ENCODE measurements at places on chromosomes 6 and 20.

DNA sequence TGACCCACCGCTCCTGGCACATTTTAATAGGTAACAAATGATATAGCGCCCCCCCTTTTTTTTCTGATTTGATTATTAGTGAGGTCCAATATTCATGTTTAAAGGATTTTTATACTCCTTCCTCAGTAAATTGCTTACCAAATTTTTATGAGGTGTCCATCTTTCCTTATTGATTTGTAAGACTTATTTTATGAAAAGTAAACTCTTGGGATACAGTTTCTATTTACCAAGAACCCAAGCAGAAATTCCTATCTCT lies 25.1 kb downstream of the TRIM27 start:
- DNase-seq = no peak

- no peak for DNase-seq
Measured at GRCh38 chr20:18011482-18011881, 42.7 kb downstream of the MGME1 start.

GRCh38 chr6:28208111-28208659 lies 16.9 kb upstream of the ZSCAN9 start:
- no peak for DNase-seq

GRCh38 chr6:33313105-33313708 lies 671 bp downstream of the TAPBP start:
- no peak for DNase-seq

DNA sequence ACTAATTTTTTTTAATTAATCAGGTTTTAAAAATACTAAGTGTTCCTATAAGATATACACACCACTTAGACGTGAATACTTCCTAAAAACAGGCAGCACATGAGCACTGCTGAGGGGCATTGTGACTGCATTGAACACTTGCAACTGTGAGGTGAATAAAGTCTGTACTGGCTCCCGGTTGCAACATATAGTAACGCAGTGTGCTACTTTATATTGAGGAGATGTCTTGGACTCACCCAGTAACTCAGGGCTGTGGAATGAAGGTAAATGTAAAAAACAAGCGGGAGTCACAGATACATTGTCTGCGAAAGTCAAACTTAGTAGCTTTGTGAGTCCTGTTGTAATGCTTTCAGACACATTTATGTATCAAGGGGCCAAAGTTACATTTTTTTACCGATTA lies 17.0 kb upstream of the HLA-A start:
- DNase-seq = no peak

GRCh38 chr6:82955841-82956240 lies 109.8 kb downstream of the UBE3D start:
- DNase-seq = no peak

DNA sequence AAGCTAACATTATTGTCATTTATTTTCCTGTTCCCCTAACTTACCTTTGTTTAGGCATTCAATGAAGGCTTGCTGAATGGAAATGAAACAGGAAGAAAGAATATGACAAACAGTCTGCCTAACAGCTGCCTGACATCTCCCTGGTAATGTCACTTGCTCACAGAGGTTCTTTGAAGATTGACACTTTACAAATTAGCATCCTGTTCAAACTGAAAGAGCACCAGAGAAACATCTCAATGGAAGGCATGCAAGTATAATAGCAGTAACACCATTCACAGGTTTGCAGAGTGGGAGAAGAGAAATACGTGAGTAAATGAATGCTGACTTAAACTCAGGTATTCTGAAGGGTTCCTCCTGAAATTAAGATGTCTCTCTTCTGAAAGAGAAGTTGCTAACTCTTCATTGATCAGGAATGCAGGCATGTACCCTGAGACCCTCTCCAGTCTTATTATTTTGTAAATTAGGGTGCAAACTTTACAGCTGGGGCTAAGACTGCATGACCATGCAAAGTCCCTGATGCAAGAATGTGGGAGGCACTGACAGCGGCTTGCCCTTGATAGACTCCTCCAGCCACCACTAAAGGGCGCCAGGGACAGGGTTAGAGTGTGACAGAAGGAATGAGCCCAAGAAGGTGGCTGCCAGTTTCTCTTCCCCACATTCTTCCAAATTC lies 1.3 kb upstream of the SMLR1 start:
- no peak for DNase-seq

- DNase-seq = no peak
Measured at GRCh38 chr6:26438000-26438399, 2.3 kb upstream of the BTN3A3 start.

DNA sequence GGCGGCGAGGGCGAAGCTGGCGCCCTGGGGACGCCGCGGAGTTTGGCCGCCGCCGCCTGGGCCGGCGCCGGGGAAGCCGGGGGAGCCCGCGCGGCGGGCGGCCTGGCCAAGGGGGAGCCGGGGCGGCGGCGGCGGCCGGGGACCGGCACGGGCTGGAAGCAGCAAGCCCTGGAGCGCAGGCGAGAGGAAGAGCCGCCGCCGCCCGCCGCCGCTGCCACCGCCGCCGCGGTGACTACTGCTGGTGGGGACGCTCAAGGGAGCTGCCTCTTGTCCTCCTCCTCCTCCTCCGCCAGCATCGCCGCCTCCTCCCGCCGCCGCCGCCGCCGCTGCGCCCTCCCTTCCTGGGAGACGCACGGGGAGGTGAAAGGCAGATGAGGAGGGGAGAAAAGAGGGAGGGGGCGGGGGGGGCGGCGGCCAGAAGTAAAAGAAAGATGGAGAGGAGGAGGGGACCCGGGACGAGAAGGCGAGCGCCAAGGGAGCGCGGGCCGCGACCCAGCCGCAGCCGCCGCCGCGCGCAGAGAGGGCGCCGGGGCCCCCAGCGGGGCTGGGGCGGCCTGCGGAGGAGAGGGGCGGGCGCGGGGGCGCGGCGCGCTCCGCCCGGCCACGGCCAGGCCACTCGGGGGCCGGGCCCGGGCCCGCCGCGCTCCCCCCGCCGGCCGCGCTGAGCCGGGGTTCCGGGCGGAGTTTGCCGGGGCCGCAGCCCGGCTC lies 846 bp downstream of the PDE10A start:
- DNase-seq = no peak

DNA sequence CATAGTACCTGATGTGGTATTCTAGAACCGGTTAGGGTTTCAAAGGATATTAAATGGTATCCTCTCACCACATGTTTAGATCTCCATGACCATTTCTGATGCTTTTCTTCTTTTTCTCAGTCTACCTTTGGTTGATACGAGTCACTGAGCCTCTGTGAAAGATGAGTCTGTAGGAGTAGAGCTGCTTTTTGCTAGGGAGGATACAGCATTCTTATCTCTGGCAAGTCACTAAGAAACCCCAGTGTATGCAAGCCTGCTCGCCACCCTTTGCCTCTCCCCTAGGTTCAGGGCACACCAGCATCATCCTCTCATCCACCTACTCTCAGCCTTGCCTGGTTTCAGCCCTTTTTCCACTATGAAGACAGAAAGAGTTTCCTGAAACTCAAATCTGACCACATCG lies 89.9 kb downstream of the MTFR2 start:
- DNase-seq = no peak

- no peak for DNase-seq
Measured at GRCh38 chr20:44284032-44284431, 27.0 kb downstream of the FITM2 start.

- no peak for DNase-seq
Measured at GRCh38 chr20:10877342-10877741, 203.5 kb upstream of the JAG1 start.

GRCh38 chr20:35122756-35123405 lies 24.3 kb downstream of the EDEM2 start:
- DNase-seq = no peak
